ENCODE measurements at places on chromosomes 7 and 10.
A peak's percentile ranks its signal among the peaks of the same experiment; 100 is the strongest.

GRCh38 chr10:30812018-30812851 lies 182.7 kb upstream of the LYZL2 start:
- DNase-seq: peak; percentile 93

DNA sequence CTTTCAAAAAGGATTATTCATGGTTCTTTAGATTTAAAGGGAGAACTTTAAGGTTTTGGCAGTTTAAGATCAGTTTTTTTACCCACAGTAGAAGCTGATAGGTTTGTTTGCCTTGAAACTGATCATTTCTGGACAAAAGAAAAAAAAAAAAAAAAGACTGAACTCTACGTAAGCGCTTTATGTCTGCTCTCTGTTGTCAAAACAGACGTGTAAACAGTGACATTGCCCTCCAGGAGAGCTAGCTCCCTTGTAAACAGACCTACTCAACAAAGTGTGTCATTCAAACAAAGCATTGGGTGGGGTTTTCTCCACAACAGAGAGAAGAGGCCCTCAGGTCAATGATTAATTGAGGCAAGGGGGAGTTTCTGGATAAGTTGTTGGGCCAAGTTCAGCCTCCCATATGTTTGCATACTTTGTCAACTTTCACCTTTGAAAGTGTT lies 568.1 kb upstream of the LRRN3 start:
- no peak for DNase-seq

DNA sequence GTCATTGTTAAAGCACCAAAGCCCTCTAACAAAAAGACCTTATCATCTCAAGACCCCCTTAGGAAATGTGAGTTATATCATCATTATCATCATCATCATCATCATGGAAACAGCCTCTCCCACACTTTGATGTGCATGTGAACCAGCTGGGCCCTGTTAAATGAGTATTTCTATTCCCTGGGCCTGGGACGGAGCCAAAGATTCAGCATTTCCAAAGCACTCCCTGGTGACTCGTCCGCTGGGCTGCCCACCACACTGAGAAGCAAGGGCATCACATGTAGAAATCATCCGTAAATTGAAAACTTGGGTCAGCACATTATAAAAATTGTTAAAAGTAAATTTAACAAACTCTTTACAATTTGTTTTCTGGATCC lies 88.6 kb downstream of the PTPRN2 start:
- DNase-seq: no peak

- DNase-seq: no peak
These were observed 49.6 kb upstream of the TOMM7 start for GRCh38 chr7:22872096-22872807.

DNA sequence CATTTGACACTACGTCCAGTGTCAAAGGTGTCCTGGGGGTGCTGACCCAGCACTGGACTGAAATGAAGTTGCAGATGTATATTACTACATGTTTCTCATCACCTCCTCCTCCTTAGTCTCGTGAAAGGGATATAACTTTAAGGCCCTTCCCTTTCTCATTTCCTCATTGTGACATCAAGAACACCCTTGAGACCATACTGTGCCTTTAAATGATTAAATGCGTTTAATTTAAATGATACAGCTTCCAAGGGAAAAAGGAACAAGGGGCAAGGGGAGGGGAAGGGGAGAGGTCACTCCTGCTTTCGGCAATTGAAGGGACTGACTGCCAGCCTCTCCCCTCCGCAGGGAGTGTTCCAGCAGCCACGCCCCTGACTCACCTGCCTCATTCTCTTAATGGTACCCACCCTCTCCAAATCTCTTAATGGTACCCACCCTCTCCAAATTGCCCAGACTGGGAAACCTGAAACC lies 80.5 kb upstream of the KMT2E start:
- DNase-seq: no peak

- DNase-seq: no peak
These were observed 4.7 kb upstream of the OPN4 start for GRCh38 chr10:86649471-86650150.

DNA sequence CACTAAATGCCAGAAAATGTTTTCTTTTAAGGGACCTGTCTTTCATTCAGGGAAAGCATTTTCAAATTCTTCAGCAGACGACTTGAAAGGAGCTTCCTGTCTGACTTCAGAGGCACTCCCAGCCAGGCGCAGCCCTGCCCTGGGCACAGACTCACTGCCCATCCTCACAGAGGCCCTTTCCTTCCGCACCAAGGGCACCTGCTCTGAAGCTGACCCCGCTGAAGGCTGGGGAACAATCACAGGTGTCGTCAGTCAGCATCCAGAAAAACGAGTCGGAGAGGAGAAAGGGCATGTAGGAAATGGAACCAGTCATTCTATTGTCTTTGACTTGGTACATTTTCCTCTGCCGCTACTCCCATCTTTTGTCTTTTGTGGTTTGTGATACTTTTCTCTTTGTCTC lies 125.3 kb upstream of the PARD3 start:
- no peak for DNase-seq

GRCh38 chr10:128026615-128027300 lies 99.5 kb downstream of the MKI67 start:
- no peak for DNase-seq

DNA sequence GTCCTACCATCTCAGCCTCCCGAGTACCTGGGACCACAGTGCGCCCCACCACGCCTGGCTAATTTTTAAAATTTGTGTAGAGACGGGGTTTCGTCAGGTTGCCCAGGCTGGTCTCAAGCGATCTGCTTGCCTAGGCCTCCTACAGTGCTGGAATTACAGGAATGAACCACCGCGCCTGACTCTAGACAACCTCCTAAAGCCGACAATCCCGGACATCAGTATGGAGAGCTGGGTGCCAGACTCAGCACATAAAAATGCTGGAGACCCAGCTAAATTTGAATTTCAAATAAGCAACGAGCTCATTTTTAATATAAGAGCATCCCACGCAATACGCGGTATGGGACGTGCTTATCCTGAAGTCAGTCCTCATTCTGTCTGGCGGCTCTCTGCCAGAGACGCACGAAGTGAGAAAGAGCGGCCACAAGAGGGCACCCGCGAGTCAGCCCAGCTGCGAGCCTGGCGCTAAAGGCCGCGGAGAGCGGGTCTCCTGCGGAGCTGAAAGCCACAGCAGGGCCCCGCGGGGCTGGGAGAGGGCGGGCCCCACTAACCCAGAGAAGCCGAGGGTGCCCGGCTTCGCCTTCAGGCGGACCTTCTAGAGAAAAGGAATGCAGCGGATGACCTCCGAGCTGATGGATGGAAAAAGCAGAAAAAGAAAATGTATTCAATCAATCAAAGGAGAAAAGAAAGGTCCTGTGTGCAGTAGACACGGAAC lies 7.0 kb downstream of the CALY start:
- DNase-seq: peak; percentile 73

GRCh38 chr10:105354010-105354409 lies 712.9 kb downstream of the SORCS3 start:
- no peak for DNase-seq

- DNase-seq: no peak
These were observed 201.8 kb downstream of the EBF3 start for GRCh38 chr10:129761981-129762956.

DNA sequence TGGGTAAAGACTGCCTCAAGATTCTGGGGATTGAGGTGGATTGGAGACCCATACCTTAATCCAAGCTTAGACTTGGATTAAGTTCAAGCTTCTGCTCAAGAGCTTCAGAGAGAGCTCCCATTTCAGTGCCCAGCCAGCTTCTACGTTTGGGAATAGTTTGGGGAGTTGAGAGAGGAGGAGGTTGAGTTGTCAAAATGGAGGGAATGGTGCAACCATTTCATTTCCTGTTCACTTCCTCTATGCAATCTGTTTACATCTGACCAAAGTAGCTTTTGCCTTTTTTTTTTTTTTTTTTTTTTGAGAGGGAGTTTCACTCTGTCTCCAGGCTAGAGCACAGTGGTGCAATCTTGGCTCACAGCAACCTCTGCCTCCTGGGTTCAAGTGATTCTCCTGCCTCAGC lies 65.8 kb downstream of the ENTPD1 start:
- no peak for DNase-seq

DNA sequence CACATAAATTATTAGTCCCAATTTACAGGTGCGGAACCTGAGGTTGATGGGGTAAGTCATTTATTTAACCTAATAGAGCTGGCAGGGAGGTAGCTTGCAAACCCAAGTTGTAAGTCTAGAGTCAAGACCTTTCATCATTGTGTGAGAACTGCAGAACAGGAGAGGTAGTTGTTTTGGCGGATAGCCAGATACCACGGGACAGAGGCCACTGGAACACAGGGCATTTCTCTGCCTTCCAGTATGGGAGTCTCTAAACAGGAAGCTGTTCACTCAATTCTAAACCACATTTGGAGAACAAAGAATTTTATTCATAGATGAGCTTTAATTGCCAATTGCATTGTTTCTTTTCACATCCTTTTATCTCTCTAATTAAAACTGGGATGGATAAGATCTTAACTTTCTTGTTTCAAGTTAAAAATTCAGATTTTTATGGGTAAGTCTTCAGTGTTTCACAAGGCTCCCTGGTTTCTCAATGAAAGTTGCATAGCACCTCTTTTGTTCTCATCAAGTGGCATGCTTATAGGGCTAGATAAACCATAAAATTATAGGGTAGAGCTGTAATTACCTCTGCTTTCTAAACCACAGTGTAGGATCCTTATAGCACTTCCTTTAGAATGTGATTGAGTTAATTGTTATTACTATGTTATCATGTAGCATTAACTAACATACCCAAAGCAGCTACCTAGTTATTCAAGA lies 489.0 kb downstream of the GATA3 start:
- DNase-seq: no peak

GRCh38 chr7:105876091-105876963 lies at the start of gene ATXN7L1:
Gene ATXN7L1 (minus strand): TSS chr7:105876599. CDS start chr7:105876558, 41 bp downstream.
- DNase-seq: peak; percentile 97

DNA sequence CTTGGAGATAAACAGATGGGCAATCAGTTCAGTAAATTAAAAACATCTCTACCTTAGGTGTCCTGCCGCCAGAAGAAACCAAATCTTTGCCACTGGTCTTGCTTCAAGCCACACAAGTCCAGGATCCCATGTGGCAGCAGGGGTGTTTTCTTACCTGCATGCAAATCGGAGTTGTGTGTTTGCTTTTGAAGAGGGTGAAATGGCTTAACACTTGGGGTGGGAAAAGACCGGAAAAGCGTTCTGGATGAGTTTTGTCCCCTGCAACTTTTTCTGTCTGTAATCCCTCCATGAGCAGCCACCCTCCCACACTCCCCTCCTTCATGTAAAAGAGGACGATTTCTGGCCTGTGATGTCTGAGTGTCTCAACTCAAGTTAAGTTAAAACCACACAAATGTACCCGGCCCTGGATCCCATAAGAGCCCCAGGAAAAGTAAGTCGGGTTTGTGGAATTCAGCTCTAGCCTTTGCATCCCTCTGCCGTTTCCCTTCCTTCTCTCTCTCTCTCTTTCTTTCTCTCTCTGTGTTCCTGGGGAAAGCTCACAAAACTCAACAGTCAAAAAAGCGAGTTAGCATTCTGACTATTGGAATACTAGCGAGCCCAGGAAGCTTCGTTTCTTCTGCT lies 178.5 kb downstream of the TCF7L2 start:
- no peak for DNase-seq

- DNase-seq: no peak
These were observed 32.1 kb downstream of the ZNF783 start for GRCh38 chr7:149293946-149294633.

GRCh38 chr10:2509081-2509531 lies 558.2 kb upstream of the PFKP start:
- DNase-seq: no peak

DNA sequence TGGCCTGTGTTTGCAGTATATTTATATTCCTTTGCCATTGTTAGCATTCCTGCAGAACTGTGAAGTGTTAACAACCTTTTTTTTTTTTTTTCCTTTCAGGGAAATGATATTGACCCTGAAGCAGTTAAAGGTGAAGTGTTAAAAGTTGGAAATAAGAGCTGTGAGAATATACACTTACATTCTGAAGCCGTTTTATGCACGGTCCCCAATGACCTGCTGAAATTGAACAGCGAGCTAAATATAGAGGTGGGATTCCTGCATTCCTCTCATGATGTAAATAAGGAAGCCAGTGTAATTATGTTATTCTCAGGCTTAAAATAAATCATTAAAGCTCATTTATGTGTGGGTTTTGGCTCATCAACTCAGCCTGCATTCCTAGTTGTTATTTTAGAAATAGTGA lies 92.8 kb upstream of the CAPZA2 start:
- DNase-seq: no peak

DNA sequence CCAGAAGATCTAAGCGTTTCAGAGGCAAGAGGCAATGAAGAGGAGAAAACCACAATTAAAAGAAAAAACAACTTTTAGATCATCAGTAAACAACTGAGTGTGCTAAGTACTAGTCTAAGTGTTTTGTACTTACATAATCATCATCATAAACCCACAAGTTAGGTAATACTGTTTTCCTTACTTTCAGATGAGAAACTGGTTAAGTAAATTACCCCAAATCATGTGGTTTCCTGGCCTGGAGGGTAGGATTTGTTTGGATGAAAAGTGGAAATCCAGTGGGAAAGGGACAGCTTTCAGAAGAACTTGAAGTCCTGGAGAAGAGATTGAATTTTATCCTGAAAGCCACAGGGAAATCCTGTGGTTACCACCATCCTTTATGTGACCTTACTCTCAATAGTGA lies 463.3 kb downstream of the LRMDA start:
- no peak for DNase-seq

DNA sequence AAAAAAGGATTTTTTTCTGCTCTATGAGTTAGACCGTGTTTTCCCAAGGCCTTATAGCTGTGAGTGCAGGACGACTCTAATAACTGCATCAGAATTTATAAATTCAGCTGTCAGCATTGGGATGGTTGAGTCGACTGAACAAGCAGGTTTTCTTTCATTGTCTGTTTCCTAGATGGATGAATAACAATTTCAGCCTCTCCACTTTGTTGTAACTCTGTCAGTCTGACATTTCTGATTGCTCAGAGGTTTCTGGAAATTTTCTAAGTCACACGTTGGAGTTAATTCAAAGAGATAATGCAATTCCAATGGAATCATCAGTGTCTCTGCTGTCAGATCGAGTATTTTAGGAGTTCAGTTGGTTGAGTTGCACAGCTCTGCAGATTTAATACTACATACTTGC lies 159.2 kb downstream of the CHN2 start:
- no peak for DNase-seq

GRCh38 chr7:81887098-81888090 lies 117.5 kb upstream of the HGF start:
- no peak for DNase-seq

DNA sequence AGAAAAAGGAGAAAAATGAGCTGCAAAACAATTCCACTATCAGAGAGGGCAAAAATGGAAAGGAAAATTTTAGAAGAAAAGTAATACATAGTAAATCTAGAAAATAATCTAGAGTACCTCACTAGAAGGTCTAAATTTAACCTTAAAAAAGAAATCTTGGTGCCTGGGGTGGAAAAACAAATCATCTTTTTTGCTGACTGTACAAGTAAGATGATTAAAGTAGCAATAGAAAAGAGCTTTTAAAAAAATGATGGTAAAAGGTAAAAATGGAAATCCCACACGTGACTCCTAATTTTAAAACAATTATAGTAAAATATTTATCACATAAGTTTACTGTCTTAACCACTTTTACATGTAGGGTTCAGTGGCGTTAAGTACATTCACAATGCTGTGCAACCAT lies 28.8 kb upstream of the GOT1 start:
- DNase-seq: no peak

DNA sequence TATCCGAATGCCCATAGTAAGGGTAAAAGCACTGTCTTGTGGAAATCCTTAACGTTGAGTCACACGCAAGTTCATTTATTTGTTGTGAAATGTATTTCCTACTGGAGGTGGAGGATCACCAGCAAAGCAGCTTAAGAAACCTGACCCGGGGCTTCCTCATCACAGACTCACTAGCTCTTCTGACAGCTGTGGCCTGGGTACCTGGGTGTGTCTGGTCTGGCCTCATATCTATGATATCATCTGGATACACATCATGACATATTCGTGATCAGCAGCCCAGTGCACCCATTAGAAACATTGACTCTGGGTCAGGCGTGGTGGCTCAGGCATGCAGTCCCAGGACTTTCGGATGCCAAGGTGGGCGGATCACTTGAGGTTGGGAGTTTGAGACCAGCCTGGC lies 8.8 kb downstream of the DRGX start:
- DNase-seq: peak; percentile 75

Measured in fibroblast of gingiva (primary cell).